Stimulated activated CD8-positive, alpha-beta memory T cell treated with anti-CD3 and anti-CD28 coated beads, Interleukin-15, amount 100 ng/mL, for 4 hours (primary cell): ENCODE measurements at places on chromosomes 5 and 9.

- no peak for DNase-seq
These were observed 19.3 kb downstream of the PGGT1B start for GRCh38 chr5:115243412-115243811.

- DNase-seq, result no peak
These were observed 39.8 kb downstream of the ADRA1B start for GRCh38 chr5:159956074-159956473.

- no peak for DNase-seq
These were observed 26.5 kb upstream of the DOCK2 start for GRCh38 chr5:169610606-169611005.

DNA sequence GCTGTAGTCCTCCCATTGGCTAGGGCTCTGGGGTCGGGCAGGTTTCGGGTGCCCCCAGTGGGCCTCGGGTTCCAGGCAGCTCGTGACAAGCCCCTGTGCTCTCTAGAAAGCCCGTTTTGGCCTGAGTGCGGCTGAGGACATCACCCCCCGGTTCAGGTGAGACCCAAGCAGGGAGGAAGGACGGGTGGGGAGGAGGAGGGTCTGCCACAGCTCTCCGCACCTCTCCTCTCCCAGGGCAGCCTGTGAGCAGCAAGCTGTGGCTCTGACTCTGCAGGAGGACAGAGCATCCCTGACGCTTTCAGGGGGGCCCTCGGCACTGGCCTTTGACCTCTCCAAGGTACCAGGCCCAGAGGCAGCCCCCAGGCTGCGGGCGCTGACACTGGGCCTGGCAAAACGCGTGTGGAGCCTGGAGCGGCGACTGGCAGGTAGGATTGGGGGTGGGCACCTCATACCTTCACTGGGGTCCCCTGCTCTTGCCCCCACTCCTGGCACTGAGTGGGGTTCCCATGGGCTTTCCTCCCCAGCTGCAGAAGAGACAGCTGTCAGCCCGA is 672 bp downstream of the PAXX start:
- DNase-seq, result no peak

DNA sequence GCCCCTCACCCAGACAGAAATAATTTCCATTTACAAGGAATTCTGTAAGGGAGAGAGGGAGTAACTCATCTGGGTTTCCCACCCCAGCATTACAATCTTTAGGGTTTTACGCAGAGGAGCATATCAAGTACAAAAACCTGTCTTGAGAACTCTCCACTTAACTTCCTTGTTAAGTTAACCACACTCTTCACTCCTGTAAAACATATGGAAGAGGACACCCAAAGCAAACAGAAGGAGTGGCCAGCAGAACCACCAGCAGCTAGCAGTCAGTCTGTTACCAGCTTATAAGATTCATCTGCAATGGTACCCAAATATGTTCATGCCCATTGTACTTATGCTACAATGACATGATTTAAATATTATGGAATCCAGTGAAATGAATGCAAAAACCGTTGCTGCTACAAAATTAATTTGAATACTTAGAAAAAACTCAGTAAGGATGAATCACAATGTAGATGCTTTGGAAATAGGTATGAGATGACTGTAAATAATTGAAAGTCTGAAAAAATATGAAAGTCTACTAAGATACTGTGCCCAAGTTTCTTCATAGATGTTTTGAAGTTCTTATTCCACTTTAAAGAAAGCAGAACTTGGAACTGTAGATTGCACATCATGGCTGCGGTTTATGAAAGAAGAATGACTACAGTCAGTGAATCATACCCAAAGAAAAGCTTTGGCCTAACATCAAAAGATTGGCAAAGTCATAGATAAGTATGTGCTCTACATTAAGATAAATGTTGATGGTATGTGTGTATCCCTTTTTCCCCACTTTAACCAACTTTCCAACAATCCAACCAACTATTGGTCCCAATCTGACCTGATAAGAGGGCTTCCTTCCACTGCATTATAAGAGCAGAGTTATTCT is 233.6 kb downstream of the ACTL7B start:
- DNase-seq, result no peak

- DNase-seq, result no peak
These were observed 455.4 kb downstream of the CAAP1 start for GRCh38 chr9:26437056-26437711.

DNA sequence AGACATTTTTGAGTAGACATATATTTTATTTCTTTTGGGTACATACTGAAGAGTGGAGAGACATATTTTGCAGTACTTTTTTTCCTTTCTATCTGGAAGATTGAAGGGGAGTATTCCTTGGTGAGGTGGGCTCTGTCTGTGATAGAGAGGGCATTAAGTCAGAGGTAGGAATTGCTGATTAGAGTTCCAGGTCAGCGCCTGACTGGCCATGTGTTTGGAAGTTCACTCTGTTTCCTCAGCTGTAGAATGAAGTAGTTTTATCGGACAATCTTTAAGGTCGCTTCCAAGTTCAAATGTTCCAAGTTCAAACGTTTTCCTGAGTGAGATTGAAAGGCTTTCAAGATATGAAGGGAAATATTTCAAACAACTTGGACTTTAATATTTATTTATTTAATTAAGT is 45.5 kb downstream of the RASGRF2 start:
- no peak for DNase-seq

GRCh38 chr5:322942-323879 is 1.7 kb downstream of the AHRR start:
- no peak for DNase-seq

DNA sequence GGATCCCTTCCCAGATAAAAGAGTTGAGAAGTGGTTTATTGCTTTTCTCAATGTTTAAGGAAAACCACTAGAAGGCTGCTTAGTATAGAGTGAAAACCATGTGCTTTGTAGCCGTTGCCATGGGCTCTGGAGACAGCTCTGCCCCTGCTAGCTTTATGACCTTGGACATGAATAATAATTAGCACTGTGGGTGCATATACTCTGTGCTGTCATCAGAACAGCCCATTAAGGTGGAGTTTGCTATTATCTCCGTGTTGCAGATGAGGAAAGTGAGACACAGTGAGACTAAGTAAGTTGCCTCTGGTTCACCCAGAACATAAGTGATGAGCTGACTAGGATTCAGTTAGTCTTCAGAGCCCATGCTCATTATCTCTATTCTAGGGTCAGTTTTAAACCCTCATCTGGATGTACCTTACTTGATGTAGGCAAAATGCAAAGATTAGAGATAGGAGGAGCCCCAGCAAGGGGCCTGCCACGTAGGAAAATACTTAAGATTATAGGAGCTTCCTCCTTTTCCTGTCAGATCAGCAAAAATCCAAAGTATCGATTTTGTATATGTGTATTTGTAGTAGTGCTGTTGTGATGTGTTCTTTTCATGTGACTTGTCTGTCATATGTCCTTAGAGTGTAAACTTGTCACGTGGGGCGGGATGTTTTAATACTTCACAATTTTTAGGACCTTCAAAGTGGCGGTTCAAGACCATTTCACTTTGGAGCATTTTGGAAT is 102.5 kb downstream of the TLE4 start:
- no peak for DNase-seq

GRCh38 chr5:10366310-10367272 is 13.1 kb downstream of the MARCHF6 start:
- no peak for DNase-seq

- no peak for DNase-seq
These were observed 36.0 kb upstream of the STXBP1 start for GRCh38 chr9:127575875-127576778.

GRCh38 chr5:50963971-50964745 is 297.7 kb downstream of the PARP8 start:
- no peak for DNase-seq

GRCh38 chr9:95864852-95865580 is 10.5 kb upstream of the ERCC6L2 start:
- DNase-seq, result no peak

- no peak for DNase-seq
These were observed 23.2 kb upstream of the IER5L start for GRCh38 chr9:129201289-129201688.

- DNase-seq, result no peak
These were observed 226.7 kb upstream of the PTGER4 start for GRCh38 chr5:40452874-40453624.

DNA sequence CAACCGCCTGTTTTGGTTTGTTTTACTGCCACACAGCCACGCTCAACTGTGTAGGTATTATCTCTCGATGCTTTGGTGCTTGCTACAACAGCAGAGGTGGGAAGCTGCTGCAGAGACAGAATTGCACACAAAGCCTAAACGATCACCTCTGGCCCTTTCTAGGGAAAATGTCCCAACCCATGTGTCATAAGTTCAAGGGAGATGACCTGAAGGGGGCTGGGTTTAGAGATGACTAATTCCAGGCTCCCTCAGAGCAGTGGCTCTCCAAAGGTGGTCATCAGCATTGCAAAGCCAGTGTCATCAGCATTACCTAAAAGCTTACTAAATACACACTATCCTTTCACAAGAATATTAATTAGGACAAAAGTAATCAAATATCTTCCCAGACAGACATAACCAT is 10.9 kb downstream of the ZNF622 start:
- DNase-seq, result no peak

DNA sequence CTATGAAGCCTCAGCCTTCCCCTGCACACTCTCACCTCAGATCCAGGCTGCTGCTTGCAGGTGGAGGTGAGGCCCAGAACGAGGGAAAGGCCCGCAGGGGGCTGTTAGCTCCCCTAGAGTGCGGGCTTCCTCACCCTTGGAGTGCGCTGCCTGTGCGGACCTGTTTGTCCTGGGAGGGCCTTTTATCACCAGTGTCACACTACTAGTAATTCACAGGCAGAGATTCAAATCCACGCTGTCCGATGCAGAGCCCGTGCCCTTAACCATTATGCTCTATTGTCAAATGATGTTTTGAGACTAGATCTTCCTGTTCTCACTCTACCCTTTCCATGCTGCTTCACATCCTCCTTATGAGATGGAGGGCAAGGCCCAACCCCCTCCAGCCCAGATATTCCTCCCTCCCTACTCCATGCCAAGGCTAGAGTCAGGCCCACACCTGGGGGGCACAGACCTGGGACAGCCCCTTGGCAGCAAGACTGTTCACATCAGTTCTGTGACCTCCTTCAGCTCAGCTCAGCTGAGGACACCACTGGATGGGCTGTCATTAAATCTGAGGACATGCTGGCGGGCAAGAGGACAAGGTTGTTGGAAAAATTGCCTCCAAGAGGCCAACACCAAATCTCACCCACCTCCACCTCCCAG is 112.8 kb upstream of the SPOCK1 start:
- no peak for DNase-seq

- no peak for DNase-seq
These were observed 12.6 kb downstream of the LRSAM1 start for GRCh38 chr9:127463911-127464310.

- no peak for DNase-seq
These were observed 58.6 kb downstream of the SEMA6A start for GRCh38 chr5:116516021-116516420.

- no peak for DNase-seq
These were observed 109.5 kb upstream of the COL5A1 start for GRCh38 chr9:134532084-134532483.

DNA sequence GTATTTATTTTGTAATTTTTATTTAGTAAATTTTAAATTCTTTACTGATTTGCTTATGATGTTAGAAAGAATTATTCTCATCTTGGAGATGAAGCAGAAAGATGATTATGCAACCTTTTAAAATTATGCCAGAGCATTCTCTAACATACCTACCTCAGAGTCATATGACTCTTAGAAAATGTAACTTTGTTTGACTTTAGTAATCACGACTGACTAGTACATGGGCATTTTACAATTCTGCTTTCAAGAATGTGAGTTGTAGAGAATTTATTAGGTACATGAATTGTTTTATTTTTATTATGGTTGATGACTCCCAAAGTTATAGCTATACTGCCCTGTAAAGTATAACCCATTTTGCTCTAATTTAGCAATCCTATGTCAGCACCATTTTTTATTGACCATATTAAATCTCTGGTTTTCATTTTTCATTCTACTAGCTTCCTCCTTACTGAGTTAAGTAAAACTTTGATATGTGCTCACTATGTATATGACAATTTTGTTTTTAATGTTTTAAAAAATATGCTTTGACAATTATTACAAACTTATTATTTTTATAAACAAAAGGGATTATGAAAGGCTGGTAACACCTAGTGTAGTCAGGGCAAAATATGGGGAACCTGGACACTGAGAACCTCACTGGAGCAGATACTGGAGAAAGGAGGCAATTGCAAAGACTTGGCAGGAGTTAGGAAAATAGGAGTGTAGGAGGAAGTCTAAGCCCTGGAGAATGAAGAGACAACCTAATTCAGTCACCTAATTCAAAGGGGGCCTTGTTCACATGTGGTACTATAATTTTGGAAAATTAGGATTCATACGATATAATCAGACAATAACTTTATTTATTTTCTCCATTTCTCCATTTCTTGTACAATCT is 249.7 kb upstream of the DAB2 start:
- no peak for DNase-seq

- no peak for DNase-seq
These were observed 26.7 kb downstream of the NCBP1 start for GRCh38 chr9:97660340-97660739.

GRCh38 chr5:45408067-45408466 is 288.1 kb downstream of the HCN1 start:
- no peak for DNase-seq

DNA sequence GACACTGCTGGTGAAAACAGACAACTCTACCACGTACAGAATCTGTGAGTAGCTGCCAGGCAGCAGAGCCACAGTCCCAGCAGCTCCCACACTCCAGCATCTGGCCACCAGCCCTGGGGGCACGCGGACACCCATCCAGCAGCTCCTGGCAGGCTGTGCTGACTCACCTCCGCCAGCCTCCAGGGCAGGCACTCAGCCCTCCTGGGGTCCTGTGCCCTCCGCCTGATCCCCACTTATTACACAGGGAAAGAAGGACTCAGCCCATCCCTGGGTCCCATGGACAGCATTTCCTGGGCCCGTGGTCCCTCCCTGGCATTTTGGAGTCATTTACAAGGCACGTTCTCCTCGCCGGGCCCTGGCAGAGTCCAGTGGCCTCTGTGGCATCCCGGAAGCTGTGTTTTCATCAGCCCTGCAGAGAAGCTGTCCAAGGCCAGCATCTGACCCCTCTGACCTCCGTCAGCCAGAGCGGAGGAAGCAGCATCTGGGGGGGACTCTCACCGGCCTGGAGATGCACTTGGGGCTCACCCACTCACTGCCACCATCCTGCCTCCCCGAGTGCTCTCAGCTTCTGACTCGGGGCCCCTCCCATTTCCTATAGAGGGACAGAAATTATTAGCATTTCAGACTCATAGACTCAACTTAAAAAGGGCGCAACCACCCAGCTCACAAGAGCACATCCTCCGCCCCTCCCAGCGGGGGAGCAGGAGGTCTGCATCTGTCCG is 21.6 kb downstream of the PAEP start:
- no peak for DNase-seq

DNA sequence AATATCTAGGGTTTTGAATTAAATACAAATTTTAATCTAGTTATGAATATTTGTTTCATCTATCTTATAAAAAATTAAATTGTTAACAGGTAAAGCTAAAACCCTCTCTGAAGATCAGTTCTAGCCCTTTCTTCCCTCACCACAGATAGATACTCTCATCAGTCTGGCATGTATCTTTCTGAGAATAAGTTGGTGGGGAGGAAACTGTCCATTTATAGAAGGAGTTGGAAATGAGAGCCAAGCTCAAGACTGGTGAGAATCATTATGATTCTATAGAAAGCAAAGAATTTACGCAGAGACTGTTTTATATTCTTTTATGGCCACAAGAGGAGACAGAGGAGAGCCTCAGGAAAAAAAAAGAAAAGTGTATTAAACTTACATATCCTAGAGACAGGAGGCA is 59.0 kb downstream of the STARD4 start:
- no peak for DNase-seq

- no peak for DNase-seq
These were observed 25.9 kb upstream of the IDNK start for GRCh38 chr9:83596899-83597504.

GRCh38 chr9:86721843-86722705 is 225.2 kb downstream of the GAS1 start:
- DNase-seq, result no peak

- DNase-seq, result no peak
These were observed 354.8 kb downstream of the TMEM232 start for GRCh38 chr5:110371725-110372041.
